ENCODE measurements at places on chromosomes 6 and 20. TPM values are rescaled to one million over a fixed set of nuclear protein-coding genes. Genes with fewer than 3 reads are reported as not detected.
A peak's percentile ranks its signal among the peaks of the same experiment; 100 is the strongest.

GRCh38 chr6:25972128-25972527 is 9.5 kb downstream of the TRIM38 start:
- H3K36me3 ChIP-seq = peaks cover 89% of the 10 kb centered on the region
- no peaks in the 10 kb centered on the region for H3K27me3 ChIP-seq
- DNase-seq = no peak
- H3K4me1 ChIP-seq = peaks cover 42% of the 10 kb centered on the region
- H3K27ac ChIP-seq = peak overlapping the region; percentile 60
- H3K4me3 ChIP-seq = no peak overlapping the region

GRCh38 chr6:138004430-138005287 is 102.6 kb downstream of the PERP start:
- H3K27ac ChIP-seq = no peak overlapping the region
- no peaks in the 10 kb centered on the region for H3K27me3 ChIP-seq
- DNase-seq = no peak
- no peak overlapping the region for H3K4me3 ChIP-seq
- H3K4me1 ChIP-seq = no peaks in the 10 kb centered on the region

DNA sequence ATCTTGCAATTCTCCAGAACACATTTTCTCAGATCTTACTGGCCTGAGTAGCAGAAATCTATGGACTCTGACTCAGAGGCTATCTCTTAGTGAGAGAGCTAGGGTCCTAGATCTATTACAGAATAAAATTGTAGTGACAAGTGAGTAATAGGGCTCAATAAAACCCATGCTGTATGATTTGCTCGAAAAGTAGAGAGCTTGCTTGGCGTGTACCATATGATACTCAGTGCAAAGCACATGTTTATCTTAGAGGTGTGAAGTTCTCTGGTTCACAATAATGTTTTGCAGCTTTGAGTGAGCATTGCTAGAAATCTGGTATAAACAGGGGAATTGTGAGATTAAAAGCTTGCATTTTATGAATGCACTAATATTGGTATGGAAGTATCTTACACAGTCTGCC is 87.8 kb upstream of the PRSS16 start:
- no peak for DNase-seq
- H3K4me1 ChIP-seq = peaks cover 15% of the 10 kb centered on the region
- H3K27me3 ChIP-seq = peaks cover 6% of the 10 kb centered on the region
- no peak overlapping the region for H3K4me3 ChIP-seq

DNA sequence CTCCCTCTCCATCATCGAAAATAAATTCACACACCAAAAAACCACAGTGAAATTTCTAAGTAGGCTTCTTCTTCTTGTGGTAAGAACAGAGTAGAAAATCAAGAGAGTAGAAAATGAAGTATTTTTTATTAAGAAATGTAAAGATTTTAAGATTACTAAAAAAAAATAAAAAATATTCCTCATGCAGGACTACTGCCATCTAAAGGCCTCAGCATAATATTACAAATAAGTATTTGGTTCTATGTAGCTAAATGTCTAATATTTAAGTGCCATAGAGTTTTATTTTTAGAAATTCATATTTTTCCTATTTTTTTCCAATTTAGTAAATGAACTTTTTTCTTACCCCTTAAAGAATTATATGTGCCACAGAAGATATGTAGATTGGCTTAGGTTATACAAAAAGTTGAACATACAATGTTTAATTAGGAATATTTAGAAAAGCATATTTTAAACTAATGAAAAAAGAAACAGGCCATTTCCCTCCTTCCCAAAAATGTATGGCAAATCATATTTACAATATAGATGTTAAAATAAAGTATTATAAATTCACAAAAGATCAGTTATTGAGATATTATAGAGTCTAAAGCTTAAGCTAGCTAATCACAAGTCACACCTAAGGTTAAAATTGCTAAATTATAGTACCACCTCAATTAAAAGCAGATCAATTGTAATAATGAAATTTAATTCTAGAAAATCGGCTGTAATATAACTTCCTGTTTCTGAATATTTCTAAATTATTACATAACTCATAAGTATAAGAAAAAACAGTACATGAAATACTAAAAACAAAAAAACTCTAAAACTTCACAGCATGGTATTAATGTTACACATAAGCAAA is 3.5 kb upstream of the NT5DC1 start:
- H3K4me1 ChIP-seq = peaks cover 27% of the 10 kb centered on the region
- H3K4me3 ChIP-seq = no peak overlapping the region
- no peaks in the 10 kb centered on the region for H3K27me3 ChIP-seq
- no peak for DNase-seq

DNA sequence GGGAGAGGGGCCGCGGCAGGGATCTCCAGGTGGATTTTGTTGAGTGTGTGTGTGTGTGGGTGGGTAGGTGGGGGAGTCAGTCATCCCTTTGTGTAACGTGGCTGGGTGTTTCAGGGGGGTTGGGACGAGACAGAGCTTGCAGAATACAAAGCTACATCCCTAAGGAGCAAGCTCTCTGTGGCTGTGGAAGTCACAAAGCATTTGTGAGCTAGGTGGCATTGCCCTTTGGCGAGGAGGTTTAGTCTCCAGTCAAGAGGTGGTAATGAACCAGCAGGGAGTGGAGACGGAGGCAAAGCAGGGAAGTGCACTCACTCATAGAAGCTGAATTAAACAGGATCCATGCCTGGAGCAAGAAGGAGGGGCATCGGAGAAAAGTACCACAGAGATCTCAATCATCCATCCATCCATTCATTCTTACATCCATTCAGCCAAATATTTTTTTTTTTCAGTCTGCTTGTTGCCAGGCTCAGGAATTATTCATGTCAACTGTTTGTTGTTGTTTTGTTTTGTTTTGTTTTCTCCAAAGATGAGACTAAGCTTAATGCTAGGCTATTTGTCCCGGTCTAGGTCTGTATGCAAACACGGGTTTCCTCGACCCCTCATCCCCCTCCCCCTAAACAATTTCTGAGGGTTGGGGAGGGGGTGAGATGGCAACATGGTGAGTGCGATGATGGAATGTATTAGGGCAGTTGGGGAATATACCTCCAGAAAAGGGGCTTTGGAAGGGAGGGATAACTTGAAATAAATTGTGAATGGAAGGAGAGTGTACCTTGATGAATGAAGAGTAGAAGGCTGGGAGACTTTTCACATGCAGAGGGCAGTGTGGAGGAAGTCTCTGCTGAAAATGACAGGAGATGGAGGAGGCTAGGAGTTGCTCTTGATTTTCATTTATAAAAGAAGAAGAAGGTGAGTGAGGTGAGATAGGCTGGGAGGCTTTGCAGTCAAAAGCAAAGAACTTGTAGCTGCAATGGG is 1.0 kb downstream of the HCRTR2 start:
- DNase-seq = no peak
- H3K27me3 ChIP-seq = peaks cover 65% of the 10 kb centered on the region
- no peak overlapping the region for H3K27ac ChIP-seq
- H3K4me3 ChIP-seq = peak overlapping the region; percentile 45

DNA sequence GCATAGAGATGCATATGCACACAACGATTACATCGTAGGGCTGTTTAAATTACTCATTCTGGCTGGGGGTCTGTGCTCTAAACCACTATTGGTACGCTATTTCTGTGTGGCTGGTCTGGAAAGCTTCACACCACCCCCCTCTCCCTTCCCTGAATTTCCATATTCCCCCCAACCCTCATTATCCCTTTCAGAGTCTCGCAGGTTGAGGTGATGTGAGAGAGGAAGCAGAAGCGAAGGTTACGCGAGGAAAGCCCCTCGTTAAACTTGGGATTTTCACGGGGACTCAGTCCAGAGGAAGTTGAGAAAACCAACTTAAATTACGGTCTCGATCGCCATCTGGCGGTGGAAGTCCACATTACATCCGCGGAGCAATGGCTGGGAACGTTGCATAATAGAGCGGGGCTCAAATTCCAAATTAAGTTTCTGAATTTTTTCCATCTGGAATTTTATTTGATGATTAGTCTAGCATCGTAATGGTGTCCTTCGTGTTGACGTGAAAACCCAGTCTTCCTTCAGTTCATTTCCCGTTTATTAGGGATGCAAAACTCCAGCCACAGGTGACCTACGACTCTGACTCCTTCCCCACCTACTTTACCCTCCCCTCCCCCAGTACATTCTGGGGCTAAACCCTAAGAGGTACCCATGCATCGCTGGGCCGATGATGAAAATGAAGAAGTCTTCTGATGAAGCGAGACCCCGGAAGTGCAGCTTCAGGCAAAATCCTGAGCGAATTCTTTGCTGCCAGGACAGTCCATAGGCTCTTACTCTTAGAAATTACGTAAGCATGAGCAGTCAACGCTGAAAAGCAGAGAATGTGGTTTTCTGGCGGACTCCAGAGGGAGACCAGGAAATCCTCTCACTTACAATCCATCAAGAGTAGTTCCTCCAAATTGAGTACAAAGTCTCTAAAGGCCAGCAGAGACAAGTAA is 19.7 kb downstream of the HLA-DOB start:
- peak overlapping the region; percentile 36 for H3K4me3 ChIP-seq
- H3K27ac ChIP-seq = no peak overlapping the region
- peak; percentile 72 for DNase-seq

DNA sequence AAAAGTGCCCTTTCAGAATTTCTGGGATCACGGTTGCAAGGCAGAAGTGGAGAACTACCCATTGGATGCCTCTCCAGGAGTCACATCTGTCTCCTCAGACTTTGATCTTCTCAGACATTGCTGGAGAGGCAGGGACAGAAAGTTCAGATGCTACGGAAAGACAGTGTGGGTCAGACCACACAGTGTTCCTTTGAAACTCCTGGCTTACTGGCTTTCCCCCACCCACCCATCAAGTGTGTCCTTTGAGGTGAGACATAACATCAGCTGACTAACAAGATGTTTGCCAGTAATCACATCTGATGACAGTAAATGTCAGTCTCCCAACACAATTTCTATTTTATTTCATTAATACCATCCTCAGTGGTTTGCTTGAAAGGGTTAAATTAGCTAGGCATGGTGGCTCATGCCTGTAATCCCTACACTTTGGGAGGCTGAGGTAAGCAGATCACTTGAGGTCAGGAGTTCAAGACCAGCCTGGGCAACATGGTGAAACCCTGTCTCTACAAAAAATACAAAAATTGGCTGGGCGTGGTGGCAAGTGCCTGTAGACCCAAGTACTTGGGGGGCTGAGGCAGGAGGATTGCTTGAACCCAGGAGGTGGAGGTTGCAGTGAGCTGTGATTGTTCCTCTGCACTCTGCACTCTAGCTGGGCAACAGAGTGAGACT is 67.2 kb upstream of the SNX9 start:
- H3K4me3 ChIP-seq = no peak overlapping the region
- DNase-seq = no peak
- no peaks in the 10 kb centered on the region for H3K27me3 ChIP-seq

- DNase-seq = no peak
- H3K4me1 ChIP-seq = peaks cover 20% of the 10 kb centered on the region
- H3K27me3 ChIP-seq = peaks cover 82% of the 10 kb centered on the region
- no peak overlapping the region for H3K4me3 ChIP-seq
- no peaks in the 10 kb centered on the region for H3K36me3 ChIP-seq
These were observed 10.9 kb upstream of the BNIP5 start for GRCh38 chr6:36347621-36348020.

DNA sequence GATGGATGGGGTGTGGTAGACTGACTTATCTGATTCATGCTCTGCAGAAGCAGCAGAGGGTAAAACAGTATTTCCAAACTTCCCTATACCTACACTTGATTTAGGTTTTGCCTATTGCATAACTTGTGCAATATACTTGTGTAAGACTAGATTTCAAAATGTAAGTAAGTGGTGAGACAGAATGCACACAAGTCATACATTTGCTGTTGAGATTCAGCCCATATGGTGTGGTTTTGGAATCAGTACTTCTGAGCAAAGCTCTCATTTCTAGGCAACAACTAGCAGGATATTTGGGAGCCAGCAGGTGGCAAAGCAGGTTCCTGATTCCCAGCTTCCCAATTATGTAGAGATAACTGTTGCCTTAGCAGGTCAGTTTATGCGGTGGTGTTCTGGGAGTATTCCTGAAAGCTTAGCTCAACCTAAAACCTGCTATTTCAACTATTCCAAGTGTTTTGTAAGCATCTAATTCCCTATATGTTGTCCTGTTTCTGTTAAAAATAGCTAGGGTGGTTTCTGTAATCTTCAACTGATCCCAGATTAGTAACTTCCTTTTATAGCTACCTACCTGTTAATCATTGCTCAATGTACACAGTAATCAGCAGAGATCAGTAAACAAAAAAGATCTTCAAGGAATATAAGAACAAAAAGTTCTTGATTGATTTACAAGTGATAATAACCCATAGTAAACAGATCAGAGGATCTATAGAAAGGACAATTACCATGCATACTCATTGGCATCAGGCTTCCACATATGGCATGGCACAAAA is 8.5 kb upstream of the FABP7 start:
- H3K4me1 ChIP-seq = no peaks in the 10 kb centered on the region
- no peak overlapping the region for H3K27ac ChIP-seq
- H3K4me3 ChIP-seq = no peak overlapping the region
- H3K36me3 ChIP-seq = no peaks in the 10 kb centered on the region
- peaks cover 15% of the 10 kb centered on the region for H3K27me3 ChIP-seq

GRCh38 chr6:29442719-29443118 is 3.6 kb downstream of the OR10C1 start:
- no peak overlapping the region for H3K4me3 ChIP-seq
- no peaks in the 10 kb centered on the region for H3K4me1 ChIP-seq
- no peak for DNase-seq
- H3K27ac ChIP-seq = no peak overlapping the region
- H3K27me3 ChIP-seq = peaks cover 11% of the 10 kb centered on the region

DNA sequence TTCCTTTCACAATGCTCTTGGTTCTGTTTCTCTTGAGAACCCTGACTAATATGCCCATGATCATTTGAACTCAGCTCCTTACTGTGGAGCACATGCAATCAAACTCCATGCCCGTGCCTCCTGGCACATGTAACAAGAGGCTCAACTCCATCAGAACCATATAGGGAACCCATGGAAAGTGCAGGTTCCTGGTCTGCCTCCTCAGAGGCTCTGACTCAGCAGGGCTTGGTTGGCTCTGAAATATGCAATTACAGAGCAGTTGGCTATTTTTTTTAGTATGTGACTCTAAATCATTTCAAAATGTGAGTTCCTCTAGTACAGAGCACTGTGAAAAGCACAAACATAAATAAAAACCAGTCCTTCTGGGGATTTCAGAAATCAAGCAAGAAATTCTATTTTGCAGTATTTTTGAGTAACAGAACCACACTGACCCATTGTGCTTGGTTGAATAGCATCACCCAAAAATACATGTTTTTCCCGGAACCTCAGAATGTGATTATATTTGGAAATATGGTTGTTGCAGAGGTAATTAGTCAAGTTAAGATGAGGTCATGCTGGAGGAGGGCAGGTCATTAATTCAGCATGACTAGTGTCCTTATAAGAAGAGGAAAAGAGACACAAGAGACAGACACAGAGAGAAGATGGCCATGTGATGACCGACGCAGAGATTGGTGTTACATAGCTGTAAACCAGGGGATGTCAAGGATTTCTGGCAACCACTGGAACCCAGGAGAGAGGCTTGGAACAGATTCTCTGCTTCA is 13.2 kb upstream of the MAP3K4 start:
- peaks cover 30% of the 10 kb centered on the region for H3K4me1 ChIP-seq
- no peaks in the 10 kb centered on the region for H3K27me3 ChIP-seq
- H3K4me3 ChIP-seq = no peak overlapping the region
- H3K36me3 ChIP-seq = no peaks in the 10 kb centered on the region

The SLPI gene
- 1.8 TPM for total RNA-seq
